Activated T-cell treated with anti-CD3 and anti-CD28 coated beads for 48 hours (primary cell): ENCODE measurements at places on chromosomes 11 and 22.

GRCh38 chr11:113567867-113568544 lies 92.8 kb upstream of the DRD2 start:
- DNase-seq: no peak

DNA sequence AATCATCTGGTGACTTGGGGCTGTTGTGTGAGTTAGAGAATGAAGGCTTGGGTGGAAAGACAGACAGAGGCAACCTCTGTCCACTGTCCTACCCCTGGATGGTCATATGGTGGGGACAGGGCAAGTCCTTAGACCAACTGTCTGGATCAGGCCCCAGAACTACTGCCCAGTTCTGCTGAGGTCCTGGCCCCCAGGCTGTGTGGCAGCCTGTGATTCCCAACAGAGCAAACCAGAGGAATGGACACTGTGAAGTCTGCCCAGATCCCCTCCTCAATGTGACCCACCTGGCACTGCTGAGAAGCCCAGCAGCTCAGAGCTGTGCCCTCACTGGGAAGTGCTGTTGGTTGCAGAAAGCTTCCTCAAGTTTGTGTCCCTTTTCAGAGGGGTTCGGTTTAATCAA lies 69.0 kb downstream of the GGTLC2 start:
- no peak for DNase-seq

GRCh38 chr22:38881464-38881871 lies 9.5 kb upstream of the CBX6 start:
- no peak for DNase-seq

DNA sequence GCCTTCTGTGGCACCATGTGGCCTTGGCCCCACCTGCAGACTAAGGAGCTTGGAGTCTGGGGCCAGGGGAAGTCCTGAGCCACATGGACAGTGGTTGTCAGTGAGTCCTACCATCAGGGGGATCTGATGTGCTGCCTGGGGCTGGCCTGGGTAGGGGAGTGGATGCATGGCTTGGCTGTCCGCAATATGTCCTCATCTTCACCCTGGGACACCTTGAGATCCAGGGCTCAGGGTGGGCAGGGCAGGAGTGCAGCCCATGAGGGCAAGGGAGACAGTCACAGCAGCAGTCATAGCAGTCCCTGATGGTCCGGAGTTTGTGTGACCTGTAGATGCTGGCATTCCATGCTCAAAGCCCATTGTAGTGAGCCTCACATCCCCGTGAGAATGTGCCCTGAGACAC lies 256.8 kb upstream of the B3GAT1 start:
- DNase-seq: no peak

- DNase-seq: no peak
Observed at GRCh38 chr22:26585104-26585790, 4.7 kb downstream of the TPST2 start.

DNA sequence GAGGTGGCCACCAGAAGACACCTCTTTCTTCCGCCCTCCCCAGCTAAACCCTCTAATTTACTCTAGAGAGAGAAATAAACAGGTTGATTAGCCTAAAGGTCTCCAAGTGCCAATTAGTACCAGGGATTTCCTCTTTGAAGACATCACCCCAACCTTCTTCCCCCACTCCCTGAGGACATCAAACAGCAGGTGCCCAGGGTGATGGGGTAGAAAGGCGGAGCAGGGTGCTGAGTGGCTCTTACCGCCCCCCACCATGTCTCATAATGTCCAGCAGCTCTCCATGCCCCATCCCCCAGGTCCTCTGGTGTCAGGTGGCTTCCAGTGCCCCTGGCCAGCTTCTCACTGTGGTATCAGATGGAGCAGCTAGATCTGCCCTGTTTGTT lies 5.3 kb upstream of the GNAZ start:
- DNase-seq: no peak

DNA sequence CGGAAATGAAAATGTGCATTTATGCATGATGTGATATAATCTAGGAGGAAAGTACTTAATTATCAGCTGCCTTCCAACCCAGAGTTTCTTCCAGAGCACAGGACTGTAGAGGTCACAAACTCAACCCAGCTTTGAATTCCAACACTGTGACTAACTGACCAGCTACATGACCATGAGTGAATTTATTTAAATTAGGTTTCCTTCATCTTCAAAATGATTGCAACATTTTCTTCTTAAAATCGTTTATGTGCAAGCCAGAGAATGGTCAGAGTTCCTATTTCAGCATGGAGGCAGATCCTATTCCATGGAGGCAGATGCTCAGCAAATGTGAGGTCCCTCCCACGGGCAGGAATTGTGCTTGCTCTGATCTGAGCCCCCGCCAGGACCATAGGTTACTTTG lies 42.4 kb downstream of the OSBP start:
- no peak for DNase-seq

DNA sequence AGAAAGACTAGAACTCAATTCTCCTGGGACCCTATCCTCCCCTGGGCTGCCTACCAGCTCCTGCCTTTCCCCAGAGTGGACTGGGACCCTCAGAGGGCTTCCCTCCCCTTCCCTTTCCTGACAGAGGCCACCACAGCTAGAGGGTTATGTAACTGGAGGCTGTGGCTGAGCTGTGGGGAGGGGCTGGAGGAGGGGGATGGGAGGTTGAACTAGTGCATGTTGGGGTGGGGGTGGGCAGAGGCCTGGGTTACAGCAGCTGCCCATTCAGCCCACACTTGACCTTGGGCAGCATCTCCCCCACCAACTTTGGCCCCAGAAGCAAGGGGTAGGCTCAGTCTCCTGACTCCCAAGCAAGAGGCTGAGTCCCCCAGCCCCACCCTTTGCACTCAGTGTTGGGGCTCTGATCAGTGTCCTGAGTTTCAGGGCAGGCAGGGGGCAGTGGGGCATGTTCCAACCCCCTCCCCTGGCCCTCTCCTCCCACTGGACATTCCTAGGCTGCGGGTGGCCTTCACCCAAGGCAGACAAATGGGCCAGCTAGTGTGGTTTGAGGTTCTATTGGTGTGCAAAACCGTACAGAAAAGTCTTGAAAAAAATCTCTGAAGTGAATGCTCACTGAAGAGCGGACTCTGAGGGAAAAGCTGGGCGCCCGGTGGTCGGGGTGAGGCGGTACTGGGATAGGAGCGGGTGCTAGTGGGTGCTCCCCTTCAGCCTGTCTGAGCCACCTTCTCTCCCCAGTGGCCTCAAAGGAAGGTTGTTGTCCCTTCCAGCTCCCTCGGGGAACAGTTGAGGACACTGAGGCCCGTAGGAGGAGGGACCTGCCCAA lies 3.8 kb downstream of the KCNC1 start:
- no peak for DNase-seq

- DNase-seq: no peak
Observed at GRCh38 chr11:41320238-41320637, 139.2 kb downstream of the LRRC4C start.

GRCh38 chr22:32414191-32414590 lies 2.1 kb upstream of the RTCB start:
- DNase-seq: no peak

DNA sequence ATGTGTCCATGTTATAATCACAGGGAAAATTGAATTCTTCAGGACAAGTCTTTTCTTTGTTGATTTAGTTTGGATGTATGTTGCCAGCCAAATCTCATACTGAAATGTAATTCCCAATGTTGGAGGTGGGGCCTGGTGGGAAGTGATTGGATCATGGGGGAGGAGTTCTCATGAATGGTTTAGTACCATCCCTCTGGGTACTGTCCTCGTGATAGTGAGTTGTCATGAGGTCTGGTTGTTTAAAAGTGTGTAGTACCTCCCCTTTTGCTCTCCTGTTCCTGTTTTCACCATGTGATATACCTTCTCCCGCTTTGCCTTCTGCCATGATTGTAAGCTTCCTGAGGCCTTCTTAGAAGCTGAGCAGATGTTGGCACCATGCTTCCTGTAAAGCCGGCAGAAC lies 100.3 kb downstream of the CCDC81 start:
- no peak for DNase-seq

DNA sequence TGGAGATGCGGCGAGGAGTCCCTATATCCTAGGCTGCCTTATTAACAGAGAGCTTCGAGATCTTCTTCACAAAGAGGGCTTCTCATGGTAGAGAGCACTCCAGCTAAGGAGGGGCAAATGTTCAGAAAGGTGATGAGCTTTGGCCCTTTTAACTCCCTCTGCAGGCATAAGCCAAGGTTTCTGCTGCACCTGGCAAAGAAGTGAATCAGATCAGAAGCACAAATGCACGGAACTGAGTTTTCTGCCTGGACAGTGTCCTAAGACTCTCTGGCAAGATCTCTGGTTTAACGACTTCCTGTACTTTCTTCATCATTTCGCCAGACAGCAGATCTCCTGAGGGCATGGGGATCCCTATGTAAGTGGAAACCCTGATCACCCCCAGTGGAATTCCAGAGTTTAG lies 37.2 kb downstream of the POU2AF3 start:
- DNase-seq: no peak

DNA sequence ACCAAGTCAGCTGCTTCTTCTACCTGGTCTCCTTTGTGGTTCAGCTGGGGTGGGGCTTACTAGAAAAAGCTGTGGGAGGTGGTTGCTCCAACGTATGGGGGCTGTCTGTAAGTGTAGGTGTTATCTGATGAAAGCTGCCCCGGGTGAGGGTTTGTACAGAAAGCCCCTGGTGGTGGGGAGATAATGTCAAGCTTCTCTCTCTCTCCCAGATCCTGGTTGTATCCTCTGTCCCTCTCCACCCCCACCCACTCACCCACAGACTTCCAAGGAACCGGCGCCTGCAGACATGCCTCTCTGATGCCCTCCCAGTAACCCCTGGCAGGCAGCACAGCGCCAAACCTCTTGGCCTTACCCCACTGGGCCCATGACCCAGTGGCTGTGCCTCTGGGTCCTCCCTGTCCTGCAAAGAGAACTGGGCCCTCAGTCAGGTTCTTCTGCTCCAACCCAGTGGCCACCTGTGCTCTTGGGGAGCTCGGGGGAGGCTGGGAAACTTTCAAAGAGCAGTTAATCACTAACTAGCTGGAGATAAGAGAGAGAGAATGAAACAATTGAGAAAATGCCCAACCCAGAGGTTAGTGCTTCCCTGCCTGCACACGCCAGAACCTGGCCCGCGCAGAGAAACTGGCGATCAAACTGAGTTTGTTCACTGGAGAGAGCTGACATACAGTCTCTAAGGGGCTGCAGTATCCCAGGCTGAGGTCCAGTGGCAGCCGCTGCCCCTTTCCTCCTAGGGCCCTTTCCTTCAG lies 20.4 kb upstream of the EHF start:
- DNase-seq: no peak

GRCh38 chr11:94193288-94193687 lies 64.6 kb downstream of the PANX1 start:
- DNase-seq: no peak

GRCh38 chr22:39946503-39947219 lies 13.5 kb upstream of the TMA7B start:
- DNase-seq: no peak

DNA sequence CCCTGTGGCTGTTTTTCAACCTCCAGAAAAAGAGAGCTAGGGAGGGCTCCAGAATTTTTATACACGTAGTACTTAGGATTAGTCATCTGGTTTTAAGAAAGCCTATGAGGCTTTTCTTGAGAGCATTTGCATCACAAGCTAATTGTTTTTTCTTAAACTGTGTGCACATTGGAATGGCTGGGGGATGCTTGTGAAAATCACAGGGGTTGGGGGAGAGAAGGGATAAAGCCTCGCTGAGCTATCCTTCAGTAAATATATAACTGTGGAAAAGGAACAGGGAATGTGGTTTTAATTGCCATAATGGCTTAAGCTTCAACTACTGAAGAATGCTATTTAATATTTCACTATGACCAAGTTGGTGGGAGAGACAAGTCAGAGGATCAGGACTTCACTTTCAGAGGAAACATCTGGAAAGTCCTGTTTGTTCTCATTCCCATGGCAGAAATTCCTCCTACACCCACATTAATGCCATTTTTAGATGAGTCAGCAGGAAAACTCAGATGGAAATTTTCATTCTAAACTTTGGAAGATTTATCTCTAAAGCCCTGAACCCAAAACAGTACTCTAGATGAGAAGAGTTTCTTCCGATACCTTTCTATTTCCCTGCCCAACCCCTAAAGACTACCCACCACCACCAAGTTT lies 591.3 kb downstream of the LRRC4C start:
- DNase-seq: no peak

DNA sequence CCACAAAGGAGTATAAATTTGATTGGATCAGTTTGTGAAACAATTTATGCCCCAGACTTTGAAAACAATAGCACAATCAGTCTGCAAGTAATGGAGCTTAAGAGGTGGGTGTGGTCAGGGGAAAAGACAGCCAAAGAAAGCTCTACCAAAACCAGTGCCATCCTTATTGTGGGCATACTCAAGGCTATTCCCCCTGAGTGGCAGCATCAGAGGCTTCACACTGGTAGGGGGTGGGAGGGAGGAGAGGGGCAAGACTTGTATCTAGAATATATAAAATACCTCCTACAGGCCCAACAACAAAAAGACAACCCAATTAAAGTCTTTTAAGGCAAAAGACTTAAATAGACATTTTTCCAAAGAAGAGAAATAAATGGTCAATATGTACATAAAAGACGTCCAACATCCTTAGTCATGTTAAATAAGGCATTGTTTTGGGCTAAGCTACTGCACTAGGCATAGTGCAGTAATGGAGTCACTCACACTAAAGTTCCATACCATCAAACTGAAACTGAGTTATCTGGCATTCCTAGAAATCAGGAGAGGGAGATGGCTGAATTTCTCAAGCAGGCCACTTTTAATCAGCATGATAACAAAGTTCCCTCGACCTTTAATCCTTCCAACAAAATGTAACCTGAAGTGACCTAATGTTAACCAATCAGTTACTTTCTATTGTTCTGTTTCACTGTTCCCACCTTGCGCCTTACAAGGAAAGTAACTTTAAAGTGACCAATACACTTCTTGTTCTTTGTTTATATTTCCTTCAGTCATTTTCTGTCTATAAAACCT lies 24.8 kb downstream of the NARS2 start:
- no peak for DNase-seq

- no peak for DNase-seq
Observed at GRCh38 chr11:87265132-87265531, 227.4 kb downstream of the TMEM135 start.

- no peak for DNase-seq
Observed at GRCh38 chr11:102154806-102155205, 44.6 kb downstream of the YAP1 start.
